ENCODE measurements at places on chromosomes 13 and 19.

DNA sequence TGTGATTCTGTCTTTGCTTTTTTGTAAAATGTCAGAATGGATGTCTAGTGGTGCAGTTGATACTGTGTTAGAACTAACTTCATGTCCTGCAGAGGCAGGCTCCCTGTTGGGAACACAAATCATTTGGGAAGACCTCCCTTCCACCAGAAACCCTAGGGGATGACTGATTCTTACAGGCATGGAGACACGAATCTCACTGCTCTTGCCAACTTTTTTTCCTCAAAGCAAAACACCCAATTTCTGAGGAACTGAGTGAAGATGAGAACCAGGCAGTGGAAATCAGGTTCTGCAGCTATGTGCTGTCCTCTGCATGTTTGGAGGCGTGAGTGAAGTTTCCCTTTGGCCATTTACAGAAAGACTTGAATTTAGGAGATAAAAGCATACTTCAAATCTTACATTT, 87.5 kb upstream of the CSNK1A1L start:
- no peaks in the 10 kb centered on the region for H3K36me3 ChIP-seq
- no peaks in the 10 kb centered on the region for H3K27me3 ChIP-seq
- H3K27ac ChIP-seq: no peak overlapping the region
- DNase-seq: no peak

- H3K27me3 ChIP-seq: no peaks in the 10 kb centered on the region
- H3K4me3 ChIP-seq: no peak overlapping the region
- no peaks in the 10 kb centered on the region for H3K36me3 ChIP-seq
- no peak overlapping the region for H3K27ac ChIP-seq
- no peaks in the 10 kb centered on the region for H3K4me1 ChIP-seq
These were observed 13.2 kb upstream of the SPART start for GRCh38 chr13:36359301-36359950.

DNA sequence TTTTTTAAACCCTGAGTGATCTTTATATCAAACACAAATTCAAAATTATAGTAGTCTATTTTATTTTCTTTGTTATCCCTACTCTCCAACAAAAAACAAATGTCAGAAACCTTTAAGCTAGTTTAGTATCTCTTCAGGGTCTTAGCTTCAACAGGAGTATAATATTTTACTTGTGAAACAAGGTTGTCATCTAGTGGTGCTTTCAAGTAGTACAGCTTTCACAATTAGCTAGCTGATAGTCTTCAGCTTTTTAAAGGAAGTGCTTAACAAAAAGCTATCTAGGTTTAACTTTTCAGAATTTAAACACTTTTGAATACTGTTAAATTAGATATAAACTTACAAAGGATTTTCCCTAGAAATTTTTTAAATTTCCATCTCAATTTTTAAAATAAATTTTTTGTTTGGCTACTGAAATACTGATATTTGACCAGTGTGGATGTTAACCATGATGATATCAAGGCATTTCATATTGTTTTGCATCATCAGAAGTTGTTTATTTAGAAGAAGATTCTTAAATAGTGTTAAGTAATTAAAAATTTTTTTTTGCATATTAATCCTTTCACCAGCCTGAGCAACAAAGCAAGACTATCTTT, 34.2 kb downstream of the TDRD3 start:
- no peak overlapping the region for H3K4me3 ChIP-seq
- no peaks in the 10 kb centered on the region for H3K36me3 ChIP-seq
- H3K4me1 ChIP-seq: peaks cover 29% of the 10 kb centered on the region

DNA sequence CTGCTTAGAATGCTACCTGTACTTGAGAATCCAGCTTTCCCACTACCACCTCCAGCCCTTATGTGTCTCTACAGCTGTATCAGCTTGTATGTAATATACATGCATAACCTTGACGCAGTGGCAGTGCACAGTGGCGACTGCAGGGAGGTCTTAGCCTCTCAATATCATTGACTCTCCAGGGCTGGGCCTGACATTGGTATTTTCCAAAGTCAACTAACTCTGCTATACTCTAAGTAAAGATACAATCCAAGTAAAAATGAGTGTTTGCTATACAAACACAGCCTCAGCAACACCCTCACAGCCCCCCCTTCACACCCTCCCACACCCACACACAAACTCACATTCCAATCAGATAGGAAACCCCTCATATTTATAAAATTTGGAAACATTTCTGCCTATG, 6.7 kb upstream of the UBL3 start:
- H3K27me3 ChIP-seq: peaks cover 2% of the 10 kb centered on the region
- H3K4me3 ChIP-seq: no peak overlapping the region
- DNase-seq: no peak
- no peaks in the 10 kb centered on the region for H3K36me3 ChIP-seq

GRCh38 chr19:5680084-5680436, 256 bp downstream of the MICOS13 start:
- peaks cover 20% of the 10 kb centered on the region for H3K36me3 ChIP-seq
- peak overlapping the region; percentile 80 for H3K4me3 ChIP-seq
- H3K4me1 ChIP-seq: peaks cover 29% of the 10 kb centered on the region
- H3K27ac ChIP-seq: peak overlapping the region; percentile 96
- no peaks in the 10 kb centered on the region for H3K27me3 ChIP-seq

DNA sequence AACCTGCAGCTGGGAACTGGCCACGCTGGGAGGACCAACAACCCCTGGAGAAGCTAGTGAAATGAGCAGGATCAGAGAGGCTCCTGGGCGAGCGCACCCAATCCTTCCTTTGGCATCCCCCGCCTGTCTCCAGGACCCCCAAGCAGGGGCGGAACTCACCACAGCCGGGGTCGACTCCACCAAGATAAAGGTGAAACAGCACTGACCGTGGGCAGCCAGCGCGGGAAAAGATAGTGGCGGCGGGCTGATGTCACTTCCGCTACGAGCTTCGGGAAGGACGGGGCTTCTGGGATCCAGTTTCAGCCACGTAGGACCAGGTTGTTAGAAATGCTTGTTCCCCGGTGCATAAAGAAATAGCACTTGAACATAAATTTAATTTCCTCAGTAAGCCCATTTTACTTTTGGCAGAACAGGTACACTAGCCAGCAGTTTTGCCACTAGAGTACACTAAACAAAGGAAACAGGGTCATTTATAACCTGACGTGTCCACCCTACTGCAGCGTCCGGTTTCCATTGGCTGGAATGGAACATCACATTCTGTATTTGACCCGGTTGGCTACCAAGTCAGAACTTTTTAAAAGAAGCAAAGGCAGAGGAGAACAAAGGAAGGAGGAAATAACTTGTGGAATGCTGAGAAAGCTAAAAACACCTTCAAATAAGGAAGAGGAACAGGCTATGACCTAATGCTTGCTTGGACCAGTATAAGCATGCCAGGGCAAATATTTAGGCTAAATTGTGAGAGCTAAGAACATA, 25.5 kb upstream of the ZNF562 start:
- DNase-seq: no peak
- no peak overlapping the region for H3K4me3 ChIP-seq
- H3K4me1 ChIP-seq: peaks cover 6% of the 10 kb centered on the region
- no peaks in the 10 kb centered on the region for H3K36me3 ChIP-seq
- H3K27me3 ChIP-seq: peaks cover 11% of the 10 kb centered on the region

DNA sequence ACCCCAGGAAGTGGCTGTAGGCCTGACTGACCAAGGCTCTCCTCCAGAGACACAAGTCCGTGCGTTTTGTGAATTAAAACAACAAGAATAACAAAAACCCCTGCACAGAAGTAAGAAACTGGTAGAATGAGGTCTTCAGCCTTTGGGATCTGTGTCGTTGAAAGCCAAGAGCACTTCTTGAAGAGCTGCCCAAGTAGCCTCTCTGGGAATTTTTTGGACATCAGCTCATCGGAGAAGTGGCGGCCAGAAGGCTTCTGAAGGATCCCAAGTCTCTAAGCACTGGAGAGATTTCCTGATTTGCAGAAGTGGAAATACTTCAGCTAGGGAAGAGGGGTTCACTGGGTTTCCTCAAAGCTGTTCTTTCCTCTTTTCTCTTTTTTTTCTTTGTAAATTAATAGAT, 100.4 kb upstream of the ZNF536 start:
- DNase-seq: no peak
- H3K4me3 ChIP-seq: no peak overlapping the region
- no peaks in the 10 kb centered on the region for H3K36me3 ChIP-seq
- no peaks in the 10 kb centered on the region for H3K4me1 ChIP-seq
- peaks cover 10% of the 10 kb centered on the region for H3K27me3 ChIP-seq

DNA sequence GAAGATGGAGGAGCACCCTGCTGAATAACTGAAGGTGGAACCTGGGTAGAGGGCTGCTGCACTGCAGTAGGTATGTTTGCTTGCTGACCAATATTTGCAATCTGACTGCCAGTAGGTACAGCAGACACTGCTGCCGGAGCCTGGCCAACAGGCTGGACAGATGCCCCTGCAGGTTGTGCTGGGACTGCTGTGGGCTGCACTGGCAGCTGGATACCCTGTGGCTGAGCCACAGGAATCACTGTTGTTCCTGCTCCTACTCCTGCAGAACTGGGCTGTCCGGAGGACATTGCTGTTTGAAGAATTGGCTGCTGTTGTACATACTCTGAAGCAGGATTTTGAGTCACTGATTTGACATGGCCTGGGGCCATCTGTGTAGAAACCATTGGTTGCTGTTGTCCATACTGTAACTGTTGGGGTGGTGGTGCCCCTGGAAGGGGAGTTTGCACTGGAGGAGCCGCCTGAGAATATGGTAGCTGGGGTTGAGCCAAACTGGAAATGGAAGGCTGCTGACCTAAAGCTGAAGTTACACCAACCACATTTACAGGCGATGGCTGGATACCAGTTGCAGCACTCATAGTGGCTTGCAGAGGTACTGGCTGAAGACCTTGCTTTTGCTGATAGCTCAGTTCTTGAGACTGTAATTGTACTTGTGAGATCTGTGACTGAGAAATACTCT, 2.2 kb downstream of the TSC22D1 start:
- no peak for DNase-seq
- peak overlapping the region; percentile 97 for H3K4me3 ChIP-seq
- no peaks in the 10 kb centered on the region for H3K27me3 ChIP-seq
- no peak overlapping the region for H3K27ac ChIP-seq
- H3K36me3 ChIP-seq: peaks cover 24% of the 10 kb centered on the region

GRCh38 chr19:16596399-16596798, 24.2 kb upstream of the SLC35E1 start:
- H3K27ac ChIP-seq: no peak overlapping the region
- H3K4me3 ChIP-seq: no peak overlapping the region
- DNase-seq: no peak
- H3K36me3 ChIP-seq: peaks cover 12% of the 10 kb centered on the region
- no peaks in the 10 kb centered on the region for H3K27me3 ChIP-seq
- peaks cover 57% of the 10 kb centered on the region for H3K4me1 ChIP-seq

DNA sequence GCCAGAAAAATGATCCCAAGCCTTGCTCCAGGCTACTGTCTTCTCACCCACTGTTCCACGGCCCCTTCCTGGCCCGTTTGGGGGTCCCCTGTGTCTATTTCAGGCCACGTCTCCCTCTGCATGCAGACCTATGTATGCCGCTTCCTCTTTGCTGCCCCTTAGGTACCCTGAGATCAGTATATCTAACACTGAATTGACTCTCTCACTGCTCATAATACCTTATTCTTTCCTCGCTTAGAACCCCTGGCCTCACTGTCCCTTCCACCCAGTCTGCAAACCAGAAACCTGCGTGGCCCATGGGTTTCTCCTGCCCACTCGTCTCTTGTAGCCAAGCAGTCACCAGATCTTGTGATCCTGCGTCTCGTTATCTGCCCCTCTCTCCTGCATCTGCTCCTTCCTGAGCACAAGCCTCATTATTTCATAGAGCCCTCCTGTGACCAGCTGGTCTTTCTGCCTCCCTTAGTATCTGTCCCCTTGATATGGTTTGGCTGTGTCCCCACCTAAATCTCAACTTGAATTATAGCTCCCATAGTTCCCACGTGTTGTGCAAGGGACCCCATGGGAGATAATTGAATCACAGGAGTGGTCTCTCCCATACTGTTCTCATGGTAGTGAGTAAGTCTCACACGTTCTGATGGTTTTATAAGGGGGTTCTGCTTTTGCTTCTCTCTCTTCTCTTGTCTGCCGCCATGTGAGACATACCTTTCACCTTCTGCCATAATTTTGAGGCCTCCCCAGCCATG, 109.0 kb upstream of the RNF113B start:
- H3K4me3 ChIP-seq: no peak overlapping the region
- no peaks in the 10 kb centered on the region for H3K4me1 ChIP-seq
- peaks cover 11% of the 10 kb centered on the region for H3K27me3 ChIP-seq
- no peak overlapping the region for H3K27ac ChIP-seq
- DNase-seq: no peak

- no peaks in the 10 kb centered on the region for H3K36me3 ChIP-seq
- no peak overlapping the region for H3K27ac ChIP-seq
- H3K4me1 ChIP-seq: no peaks in the 10 kb centered on the region
These were observed 213.1 kb downstream of the OXGR1 start for GRCh38 chr13:96781141-96781540.

DNA sequence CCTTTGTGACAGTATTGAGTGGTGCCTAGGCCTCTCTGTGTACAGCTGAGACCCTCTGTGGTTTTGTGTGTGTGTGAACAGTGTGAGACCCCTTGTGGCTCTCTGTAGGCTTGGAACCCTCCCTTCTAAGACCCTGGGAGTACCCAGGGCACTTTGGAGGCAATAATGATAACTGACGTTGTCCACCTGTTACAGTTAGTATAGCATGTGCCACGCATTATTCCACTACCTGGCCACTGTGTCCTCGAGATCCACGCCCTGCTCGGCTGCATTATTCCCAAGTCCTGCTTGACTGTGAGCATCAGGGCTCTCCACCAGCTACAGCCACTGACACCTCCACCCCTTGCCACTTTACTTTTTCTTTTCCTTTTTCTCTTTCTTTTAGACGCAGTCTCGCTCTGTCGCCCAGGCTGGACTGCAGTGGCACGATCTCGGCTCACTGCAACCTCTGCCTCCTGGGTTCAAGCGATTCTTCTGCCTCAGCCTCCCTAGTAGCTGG, 2.0 kb downstream of the GRAMD1A start:
- no peaks in the 10 kb centered on the region for H3K27me3 ChIP-seq
- H3K36me3 ChIP-seq: peaks cover 25% of the 10 kb centered on the region
- H3K4me1 ChIP-seq: peaks cover 72% of the 10 kb centered on the region
- no peak for DNase-seq
- H3K4me3 ChIP-seq: peak overlapping the region; percentile 93

- peaks cover 1% of the 10 kb centered on the region for H3K4me1 ChIP-seq
- peaks cover 2% of the 10 kb centered on the region for H3K36me3 ChIP-seq
- DNase-seq: no peak
- H3K4me3 ChIP-seq: no peak overlapping the region
These were observed 6.7 kb downstream of the IFT88 start for GRCh38 chr13:20573636-20574035.

- H3K27ac ChIP-seq: no peak overlapping the region
- DNase-seq: no peak
- H3K4me3 ChIP-seq: no peak overlapping the region
- no peaks in the 10 kb centered on the region for H3K36me3 ChIP-seq
These were observed 115.7 kb upstream of the KLHL1 start for GRCh38 chr13:70223911-70224310.

DNA sequence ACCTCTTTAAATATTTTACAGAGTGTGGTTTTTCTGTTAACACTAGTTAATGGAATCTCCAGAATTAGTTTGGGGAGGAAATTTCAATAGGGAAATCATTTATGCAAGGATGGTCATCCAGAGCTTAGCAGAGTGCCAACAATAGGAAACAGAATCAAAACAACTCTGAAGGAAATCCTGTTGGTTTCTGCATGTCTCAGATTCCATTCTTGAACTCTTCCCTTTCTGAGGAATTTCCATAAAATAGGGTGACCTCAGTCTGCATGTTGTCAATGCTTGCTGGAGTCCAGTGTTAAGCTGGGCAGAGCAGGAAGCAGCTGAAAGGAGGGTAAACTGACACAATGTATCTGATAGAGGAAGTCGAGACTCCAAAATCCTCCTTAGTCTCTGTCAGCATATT, 16.9 kb downstream of the CBY2 start:
- peaks cover 23% of the 10 kb centered on the region for H3K27me3 ChIP-seq
- no peaks in the 10 kb centered on the region for H3K36me3 ChIP-seq
- H3K4me1 ChIP-seq: no peaks in the 10 kb centered on the region
- no peak overlapping the region for H3K4me3 ChIP-seq
- no peak overlapping the region for H3K27ac ChIP-seq

GRCh38 chr19:19306191-19306590, 14.1 kb downstream of the SUGP1 start:
- H3K27me3 ChIP-seq: no peaks in the 10 kb centered on the region
- no peak overlapping the region for H3K4me3 ChIP-seq
- H3K36me3 ChIP-seq: peaks cover 50% of the 10 kb centered on the region
- H3K27ac ChIP-seq: no peak overlapping the region

All from central memory CD8-positive, alpha-beta T cell (primary cell).